Hematopoietic multipotent progenitor cell treated with erythropoietin and hydrocortisone succinate and interleukin-3 and kit ligand, for 8 days (in vitro differentiated cells): ENCODE measurements at places on chromosomes 3 and 15.

- no peak for DNase-seq
Observed at GRCh38 chr3:101632586-101632985, 44.3 kb downstream of the ZBTB11 start.

- DNase-seq = no peak
Observed at GRCh38 chr3:184769382-184770170, 42.4 kb upstream of the VPS8 start.

GRCh38 chr3:101963902-101964362 is 114.6 kb downstream of the NFKBIZ start:
- no peak for DNase-seq

GRCh38 chr3:69353503-69353902 is 32.4 kb downstream of the FRMD4B start:
- DNase-seq = peak; percentile 50

- DNase-seq = no peak
Observed at GRCh38 chr3:161449785-161450184, 46.8 kb upstream of the OTOL1 start.

GRCh38 chr3:27221264-27221932 is 147.8 kb downstream of the NEK10 start:
- no peak for DNase-seq

DNA sequence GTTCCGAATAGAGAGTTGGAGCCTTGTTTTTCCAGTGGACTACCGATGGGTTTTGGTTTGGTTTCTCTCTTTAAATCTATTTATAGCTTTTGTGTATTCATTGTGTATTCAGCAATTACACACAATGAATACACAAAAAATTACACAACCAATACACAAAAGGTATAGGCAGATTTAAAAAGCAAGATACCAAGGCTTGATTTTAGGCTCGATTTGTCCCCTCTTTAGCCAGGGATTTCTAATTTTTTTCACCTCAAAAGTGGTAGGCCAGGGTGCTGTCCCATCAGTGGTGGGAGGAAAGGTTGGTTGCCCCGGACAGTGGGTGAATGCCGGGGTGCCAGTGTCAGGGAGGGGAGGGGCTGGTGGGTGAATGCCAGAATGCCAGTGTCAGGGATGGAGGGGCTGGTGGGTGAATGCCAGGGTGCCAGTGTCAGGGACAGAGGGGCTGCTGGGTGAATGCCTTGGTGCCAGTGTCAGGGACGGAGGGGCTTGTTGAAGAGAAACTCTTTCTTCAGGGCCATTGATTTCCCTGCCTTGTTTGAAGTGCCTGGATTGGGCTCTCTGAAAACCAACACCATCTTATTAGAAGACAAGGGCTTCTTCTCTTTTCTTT is 186.2 kb downstream of the GOLGA6L6 start:
- no peak for DNase-seq

DNA sequence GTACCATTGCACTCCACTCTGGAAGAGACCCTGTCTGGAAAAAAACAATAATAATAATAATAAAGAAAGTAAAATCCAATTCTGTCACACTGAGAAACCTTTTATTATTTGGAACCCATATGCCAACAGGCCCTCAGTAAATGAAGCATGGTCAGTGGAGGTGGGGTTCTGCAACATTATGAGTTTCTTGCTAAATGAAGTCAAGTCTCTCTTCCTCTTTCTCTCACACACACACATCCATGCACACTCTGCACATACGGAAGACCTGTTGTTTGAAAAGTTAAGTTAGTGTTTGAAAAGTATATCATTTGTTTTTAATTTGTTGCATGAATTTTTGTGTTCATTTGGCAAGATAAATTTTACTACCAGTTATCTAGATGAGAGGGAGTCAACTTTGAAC is 27.8 kb downstream of the GAP43 start:
- no peak for DNase-seq

DNA sequence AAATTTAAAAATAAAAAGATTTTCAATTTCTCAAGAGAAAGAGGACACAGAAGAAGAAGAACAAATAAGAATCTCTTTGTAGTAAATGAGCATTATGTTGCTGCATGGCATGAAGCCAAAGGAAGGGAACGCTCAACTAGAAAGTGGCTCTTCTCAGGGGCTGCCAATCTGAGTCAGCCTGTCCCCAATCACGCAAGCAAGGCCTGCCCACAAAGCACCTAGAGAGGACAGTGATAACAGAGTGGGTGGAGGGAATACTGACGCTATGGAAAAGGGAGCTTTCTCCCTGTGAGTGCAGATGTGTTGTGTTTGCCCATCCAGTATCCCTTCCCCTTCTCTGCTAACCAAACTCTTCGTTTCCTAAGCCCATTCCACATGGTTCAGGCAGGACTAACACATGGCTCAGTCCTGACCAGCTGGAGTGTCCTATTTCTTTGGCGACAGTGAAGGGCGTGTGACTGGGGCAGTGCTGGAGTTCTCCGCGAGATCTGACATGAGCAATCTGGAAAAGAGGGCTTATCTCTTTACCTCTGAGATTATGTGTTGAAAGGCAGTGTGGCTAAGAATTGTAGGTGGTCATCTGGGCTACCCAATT is 14.2 kb downstream of the FBN1 start:
- DNase-seq = peak; percentile 60

- DNase-seq = no peak
Observed at GRCh38 chr15:74156678-74157411, 16.7 kb upstream of the ISLR start.

- DNase-seq = peak; percentile 69
Observed at GRCh38 chr3:37779289-37780152, 82.2 kb upstream of the CTDSPL start.

DNA sequence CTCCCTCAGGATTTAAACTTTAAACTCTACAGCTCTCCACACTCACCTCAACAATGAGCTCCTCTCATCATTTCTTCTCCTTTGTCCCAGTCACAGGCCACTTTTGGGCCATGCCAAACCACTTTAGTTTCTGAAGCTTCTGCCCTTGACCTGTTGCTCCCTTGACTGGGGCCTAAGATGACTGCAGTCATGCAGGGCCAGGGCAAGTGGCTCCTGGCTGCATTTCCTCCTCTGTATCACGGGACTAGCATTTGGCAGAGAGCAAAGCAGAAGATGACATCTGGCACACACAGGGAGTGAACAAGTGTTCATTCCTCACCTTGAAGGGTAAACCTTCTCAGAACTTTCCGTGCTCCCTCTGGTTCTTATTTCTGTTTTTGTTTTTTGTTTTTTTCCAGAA is 136.9 kb downstream of the PDE8A start:
- no peak for DNase-seq

DNA sequence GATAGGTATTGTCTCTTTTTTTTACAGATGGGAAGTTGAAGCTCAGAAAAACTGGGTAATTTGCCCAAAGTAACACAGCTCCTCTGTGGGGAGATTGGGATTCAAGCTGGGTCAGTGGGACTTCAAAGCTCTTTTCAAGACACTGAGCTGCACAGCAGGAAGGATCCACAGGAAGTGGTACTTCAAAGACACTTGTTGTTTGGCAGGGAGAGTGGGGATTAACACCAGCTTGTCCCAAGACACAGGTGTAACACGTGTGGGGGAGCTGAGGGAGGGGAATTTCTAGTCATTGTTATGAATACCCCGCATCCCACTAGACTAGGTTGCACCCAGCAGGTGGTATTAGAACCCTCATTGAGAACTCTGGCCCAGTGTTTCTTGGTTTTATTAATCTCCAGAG is 116.0 kb downstream of the FOXB1 start:
- DNase-seq = no peak

- DNase-seq = no peak
Observed at GRCh38 chr3:105830836-105831235, 38.0 kb downstream of the CBLB start.

DNA sequence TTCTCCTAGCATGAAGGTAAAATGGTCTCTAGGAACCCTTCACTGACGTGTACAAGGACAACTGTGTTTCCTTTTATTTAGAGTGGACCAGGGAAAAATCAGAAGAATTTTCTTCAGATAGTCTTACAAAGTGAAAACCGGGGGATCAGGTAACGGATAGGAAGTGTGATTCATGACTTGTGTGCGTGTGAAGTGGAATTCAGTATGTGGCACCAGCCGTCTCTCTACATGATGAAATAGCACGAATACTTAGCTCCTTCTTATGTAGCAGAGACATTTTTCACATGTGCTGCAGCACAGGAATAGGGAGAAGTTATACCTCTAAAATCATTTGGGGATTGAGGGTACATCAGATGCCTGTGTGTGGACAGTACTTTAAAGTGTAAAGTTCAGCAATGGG is 159.2 kb downstream of the MEX3B start:
- DNase-seq = no peak

GRCh38 chr15:62469874-62470688 is 305.0 kb upstream of the C2CD4B start:
- no peak for DNase-seq

- no peak for DNase-seq
Observed at GRCh38 chr3:178146406-178146831, 389.8 kb upstream of the KCNMB2 start.

DNA sequence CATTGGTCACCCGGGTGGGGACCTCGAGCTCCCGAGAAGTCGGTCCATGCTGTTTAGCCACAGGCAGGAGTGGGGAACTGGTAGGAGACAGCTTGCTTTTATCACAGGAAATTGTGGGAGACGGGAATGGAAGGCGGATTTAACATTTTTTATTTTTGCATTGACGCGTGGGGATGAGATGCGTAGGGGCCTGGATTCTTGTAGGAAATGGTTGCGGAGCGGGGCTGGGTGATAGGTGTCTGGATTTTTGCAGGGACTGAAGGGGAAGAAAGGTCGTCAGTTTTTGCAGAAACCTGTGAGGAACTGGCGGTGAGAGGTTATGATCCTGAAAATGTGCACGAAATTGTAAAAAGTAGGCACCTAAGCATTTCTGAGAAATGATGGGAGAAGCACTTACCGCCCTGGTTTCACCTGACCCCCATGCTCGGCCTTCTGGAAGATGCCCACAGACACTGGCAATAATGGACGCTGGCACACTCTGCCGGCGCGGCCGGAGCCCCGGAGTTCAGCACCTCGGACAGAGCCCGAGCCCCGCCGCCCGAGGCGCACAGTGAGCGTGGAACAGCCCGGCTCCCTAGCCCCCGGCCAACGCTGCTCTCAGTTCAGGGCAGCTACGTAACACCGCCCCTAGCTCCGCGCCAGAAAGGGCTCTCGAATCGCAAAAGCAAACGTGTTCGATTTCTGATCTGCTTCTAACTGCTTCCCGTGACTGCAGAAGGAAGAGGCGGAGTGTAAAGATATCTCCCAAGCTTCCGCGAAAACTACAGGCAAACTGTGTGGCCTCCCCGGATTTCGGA is 928 bp downstream of the ANKRD34C start:
- DNase-seq = peak; percentile 12

GRCh38 chr15:63491116-63491827 is 13.1 kb upstream of the USP3 start:
- DNase-seq = no peak

- DNase-seq = no peak
Observed at GRCh38 chr3:170038434-170039110, 777 bp downstream of the GPR160 start.

DNA sequence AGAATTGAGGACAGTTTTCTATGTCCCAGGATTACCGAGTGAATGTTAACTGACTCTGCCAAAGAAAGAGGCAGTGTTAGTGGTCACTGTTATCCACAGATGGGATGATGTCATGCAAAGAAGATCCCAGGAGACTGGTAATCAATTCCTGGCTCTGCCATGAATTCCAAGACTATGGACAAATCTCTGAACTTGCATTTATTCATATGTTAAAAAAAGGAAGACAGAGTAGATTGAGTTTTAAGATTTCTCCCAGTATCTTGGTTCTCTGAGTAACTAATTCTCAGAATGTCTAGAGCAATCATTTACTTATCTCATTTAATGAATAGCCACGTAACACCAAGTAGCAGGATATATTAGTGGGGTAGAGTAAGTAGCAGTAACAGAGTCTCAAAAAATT is 11.5 kb upstream of the MAP3K13 start:
- no peak for DNase-seq

- DNase-seq = no peak
Observed at GRCh38 chr3:143628971-143629370, 219.3 kb downstream of the SLC9A9 start.

- peak; percentile 61 for DNase-seq
Observed at GRCh38 chr3:184540777-184541681, 20.6 kb upstream of the EPHB3 start.

- peak; percentile 64 for DNase-seq
Observed at GRCh38 chr3:71652781-71653413, 69.4 kb upstream of the FOXP1 start.

DNA sequence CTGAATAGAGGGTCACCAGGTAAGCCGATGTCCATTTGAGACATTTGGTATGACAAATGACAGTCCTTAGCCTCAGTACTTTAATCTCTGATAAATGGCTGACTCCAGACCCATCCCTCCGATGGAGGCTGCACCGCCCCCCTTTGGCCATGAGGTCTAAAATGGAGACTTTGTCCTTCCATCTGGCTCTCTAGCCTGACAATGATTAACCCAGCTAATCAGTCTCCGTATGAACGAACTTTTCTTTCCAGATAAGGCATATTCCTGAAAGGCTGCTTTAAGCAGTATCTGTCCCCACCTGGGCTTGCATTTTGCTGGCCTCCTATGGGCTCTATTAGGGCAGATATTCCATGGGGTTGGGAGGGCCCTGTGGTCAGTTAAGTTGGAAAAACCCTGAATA is 10.8 kb upstream of the MYZAP start:
- no peak for DNase-seq
